Activated CD8-positive, alpha-beta memory T cell treated with anti-CD3 and anti-CD28 coated beads for 4 hours (primary cell): ENCODE measurements at places on chromosomes 4 and X.

DNA sequence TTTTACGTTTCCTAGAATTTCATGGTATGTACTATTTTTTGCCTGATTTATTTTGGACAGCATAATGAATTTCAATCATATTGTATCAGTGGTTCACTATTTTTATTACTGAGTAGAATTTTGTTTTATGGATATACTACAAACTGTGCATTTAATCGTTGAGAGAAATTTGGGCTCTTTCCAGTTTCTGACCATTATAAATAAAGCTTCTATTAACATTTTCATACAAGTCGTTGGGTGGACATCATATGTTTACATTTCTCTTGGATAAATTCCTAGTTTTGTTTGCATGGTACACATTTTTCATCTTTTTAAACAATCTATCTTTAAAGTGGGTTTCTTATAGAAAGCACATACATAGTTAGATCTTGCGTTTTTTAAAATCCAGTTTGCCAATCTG, 472.7 kb upstream of the MAGEB18 start:
- DNase-seq = no peak

DNA sequence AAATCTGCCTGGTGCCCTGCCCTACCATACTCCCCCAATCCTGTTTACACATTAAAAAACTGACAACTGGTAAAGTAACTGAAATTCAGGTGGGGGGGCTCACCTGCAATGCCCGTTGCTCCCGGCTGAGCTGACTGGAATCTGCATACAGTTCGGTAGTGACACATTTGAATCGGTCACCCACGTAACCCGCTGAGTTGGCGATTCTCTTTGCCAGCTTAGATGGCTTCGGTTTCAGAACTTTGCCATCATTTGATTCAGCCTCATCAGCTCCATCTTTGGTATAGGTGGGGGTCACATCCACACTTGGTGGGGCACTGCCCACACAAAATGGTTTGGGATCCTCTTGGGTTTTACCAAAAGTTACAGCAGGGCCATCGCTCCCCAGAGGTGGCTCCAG, 25.5 kb downstream of the BCOR start:
- no peak for DNase-seq

DNA sequence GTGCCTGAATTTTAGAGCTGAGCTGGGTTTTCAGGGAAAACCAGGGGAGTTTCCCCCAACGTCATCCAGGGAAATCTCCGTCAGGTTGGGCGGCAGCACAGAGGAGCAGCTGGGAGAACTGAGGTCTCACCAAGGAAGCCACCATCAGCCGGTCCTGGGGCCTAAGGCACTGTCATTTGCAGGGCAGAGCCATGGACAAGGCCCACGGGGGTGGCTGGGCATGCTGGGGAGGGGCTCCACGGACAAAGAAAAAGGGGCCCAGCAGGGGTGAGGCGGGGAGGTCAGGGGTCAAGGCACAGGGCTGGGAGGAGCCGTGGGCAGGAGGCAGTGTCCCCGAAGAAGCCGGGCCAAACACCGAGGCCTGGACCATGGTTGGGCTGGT, 109.8 kb downstream of the HMX1 start:
- DNase-seq = no peak

DNA sequence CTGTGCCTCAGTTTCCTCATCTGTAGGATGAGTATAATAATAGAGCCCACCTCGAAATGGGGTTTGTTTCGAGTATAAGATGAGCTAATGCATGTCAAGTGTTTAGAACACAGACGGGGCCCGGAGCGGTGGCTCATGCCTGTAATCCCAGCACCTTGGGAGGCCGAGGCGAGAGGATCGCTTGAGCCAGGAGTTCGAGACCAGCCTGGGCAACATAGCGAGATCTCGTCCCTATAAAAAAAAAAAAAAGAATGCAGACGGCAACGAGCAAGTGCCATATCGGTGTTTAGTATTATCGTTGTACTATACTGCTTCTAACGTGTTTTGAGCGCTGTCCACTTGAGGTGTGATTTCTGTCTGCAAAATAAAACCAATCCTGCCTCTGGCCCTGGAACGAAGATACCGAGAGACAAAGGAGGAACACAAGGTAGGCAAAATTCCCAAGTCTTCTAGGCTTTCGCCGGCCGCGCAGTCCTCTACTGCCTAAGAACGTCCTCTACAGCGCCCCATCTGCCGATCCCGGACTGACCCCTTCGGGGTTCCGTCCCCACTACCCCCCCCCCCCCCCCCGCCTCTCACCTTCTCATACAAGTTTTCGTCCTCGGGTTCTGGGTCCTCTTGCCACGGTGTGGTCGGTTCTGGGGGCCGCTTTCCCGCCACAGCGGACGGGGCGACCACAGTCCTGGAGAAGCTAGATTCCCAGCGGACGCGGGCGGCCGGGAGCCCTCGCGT, 442 bp downstream of the NDUFB11 start:
- DNase-seq = no peak

DNA sequence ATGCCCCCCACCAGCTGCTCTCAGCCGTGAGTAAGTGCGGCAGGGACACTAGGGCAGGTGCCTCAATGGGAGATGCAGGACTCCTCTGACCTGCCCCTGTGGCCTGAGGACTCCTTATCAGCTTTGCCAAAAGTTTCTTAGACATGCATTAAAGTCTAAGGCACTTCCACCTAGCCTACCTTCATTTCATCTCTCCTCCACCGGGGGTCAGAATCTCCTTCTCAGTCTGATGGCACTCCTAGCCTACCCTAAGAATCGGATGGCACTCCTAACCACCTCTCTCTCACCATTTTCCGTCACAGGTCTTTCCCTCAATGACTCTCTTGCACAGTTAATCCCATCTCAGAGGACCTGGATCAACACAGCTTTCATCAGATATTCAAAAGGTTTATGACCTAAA, 85.9 kb downstream of the OTC start:
- DNase-seq = no peak

GRCh38 chr4:76090241-76090691, 15.8 kb downstream of the ART3 start:
- no peak for DNase-seq

DNA sequence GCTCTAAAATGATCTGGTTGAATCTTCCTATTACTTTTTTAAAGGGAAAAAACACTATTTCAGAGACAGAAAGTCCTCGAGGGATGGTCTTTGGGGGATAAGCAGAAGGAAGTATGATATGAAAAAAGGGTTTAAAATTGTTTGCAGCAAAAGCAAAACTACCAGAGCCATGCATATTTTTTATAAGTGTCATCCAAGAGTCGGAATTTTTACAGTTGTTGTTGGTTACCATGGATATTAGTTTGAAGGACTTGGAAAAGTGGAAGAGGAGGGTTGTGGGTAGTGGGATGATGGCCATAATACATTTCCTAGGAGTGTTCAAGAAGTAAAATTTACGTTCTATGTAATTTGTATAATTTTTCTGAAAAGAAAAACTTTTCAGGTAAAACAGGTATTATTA, 134.4 kb downstream of the PCDH7 start:
- no peak for DNase-seq

DNA sequence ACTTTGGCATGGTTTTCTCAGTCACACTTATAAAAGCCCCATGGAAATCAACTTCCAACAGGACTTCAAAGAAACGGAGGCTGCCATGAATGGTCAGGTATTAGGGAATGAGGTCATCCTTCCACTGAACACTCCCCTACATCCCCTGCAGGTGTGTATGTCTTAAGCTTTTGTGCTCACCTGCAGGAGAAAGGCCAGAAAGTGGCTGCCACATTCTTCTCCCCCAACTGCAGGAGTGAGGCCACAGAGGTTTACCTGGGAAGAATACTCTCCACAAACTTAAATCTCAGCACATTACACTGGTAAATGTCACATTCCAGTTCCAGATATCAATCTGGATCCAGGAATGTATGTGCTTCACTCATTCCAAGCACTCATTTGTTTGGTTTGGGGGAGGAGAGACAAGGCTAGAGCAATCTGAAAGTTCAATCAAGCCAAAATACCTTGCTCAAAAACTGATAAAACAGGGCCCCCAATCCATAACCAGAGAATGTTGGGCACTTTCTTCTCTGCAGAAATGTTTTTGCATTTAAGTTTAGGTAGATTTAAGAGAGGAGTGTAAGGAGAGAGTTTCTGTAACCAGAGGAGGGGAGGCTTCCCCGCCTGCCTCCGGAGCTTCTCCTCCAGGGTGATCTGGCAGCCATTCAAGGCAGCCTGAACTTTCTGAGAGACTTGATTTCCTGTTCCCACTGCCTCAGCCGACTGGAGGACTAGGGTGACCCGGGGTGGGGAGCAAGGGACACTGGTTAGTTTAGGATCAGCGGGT, 15.4 kb downstream of the FAM9C start:
- no peak for DNase-seq

DNA sequence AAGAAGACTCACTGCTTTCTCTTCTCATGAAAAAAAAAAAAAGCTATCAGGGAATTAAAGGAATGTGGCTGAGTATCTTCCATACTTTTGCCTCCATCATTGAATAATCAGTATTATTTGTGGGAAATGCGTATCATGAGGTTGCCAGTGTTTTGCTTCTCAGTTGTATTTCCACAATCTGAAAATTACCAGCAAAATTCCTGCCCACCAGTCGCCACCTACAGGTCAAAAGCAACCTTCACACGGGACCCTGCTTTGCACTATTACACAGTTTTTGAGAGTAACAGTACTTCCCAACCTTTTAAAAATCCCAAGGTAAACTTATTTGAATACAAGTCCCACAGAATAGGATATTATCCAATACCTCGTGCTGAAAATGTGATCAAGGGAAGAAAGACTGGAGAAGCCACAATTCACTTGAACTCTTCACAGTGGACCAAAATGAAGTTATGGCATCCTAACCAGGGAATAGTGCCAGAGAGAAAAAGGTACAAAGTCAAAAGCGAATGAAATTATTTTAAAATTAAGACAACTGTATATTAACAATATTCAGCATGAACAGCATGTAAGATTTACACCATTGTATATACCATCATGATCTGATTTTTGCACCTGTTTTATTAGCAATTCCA, 30.4 kb downstream of the PGRMC1 start:
- no peak for DNase-seq

GRCh38 chrX:47296766-47297365, 64.1 kb downstream of the USP11 start:
- DNase-seq = no peak

DNA sequence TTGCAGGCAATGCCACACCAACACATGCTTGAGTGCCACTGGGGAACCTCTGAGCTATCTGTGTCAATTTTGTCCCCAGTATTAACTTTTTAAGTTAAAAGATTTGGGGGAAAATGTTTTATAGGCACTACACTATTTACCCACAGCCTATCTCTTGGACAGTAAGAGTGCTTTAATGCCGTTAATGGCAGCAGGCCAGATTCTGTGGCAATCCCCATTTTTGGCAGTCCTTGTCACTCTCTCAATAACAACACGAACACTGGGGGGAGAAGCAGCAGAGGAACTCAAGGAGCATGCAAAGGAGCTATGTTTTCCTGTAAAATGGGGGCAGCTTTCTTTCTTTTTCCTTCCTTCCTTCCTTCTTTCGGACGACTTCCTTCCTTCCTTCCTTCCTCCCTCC, 168.6 kb downstream of the NSUN7 start:
- no peak for DNase-seq

GRCh38 chrX:20829665-20830491, 544.3 kb upstream of the CNKSR2 start:
- no peak for DNase-seq

DNA sequence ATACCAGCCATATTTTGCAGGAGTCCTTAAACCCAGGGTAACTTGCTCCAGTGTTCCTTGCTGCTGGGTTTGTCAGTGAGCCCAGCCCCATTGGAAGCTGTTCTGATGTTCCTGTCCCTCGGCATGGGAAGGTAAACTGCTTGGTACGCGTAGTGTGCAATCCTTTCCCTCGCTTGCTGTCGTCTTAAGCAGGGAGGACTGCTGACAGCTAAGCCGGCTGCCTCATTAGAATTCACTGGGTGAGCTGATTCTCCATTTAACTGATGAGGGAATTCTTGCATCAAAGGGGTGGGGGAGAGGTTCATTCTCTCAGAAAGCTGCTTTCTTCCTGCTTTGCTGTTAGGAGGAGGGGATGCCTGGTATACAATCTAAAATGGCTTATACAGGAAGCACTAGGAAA, 164.6 kb downstream of the MID1IP1 start:
- DNase-seq = no peak

DNA sequence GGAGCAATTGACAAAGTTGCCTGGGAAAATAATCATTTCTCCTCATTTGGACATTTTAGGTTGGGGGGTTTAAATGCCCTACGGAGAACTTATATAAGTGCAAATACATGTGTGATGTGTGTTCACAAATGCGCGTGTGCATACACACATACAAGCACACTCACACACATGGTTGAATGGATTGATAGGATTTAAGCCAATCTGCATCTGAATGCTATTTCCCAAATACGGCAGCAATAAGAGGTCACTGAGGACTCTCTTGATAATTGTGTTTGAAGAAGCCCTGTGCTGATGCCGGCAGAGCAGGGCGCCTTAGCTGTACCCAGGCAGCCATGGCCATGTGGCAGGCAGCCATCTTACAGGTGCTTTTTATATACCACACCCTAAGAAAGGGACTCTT, 165.3 kb upstream of the LEF1 start:
- DNase-seq = no peak

- DNase-seq = no peak
Measured at GRCh38 chr4:17623451-17624001, 9.1 kb downstream of the MED28 start.

DNA sequence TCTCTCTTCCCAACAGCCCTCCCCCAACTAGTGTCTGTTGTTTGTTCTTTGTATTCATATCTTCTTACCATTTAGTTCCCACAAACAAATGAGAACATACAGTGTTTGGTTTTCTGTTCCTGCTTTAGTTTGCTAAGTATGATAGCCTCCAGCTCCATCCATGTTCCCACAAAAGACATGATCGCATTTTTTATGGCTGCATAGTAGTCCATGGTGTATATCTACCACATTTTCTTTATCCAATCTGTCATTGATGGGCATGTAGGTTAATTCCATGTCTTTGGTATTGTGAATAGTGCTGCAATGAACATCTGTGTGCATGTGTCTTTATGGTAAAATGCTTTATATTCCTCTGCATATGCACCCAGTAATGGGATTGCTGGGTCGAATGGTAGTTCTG, 283.9 kb upstream of the FGF13 start:
- no peak for DNase-seq

GRCh38 chr4:105225500-105225899, 78.8 kb downstream of the TET2 start:
- no peak for DNase-seq

DNA sequence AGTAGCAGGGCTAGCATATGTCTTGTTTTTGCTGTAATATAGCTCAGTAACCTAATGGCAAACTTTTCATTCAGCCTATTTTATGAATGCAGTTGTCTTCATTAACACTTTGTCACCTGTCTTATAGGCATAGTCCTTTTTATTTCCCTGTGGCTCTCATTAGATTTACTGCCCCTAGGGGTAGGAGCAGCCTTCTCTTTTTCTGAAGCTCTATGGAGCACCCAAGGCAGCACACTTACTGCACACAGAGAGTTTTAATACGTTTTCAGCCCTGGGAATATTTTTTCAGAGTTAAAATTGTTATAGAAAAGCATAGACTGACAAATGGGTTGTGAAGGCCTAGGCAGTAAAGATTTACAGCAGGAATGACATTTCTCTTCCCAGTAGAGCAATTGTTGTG, 406.8 kb downstream of the TMA16 start:
- DNase-seq = no peak

GRCh38 chrX:10414156-10414824, 206.1 kb downstream of the MID1 start:
- no peak for DNase-seq
